Cardiac fibroblast (primary cell): ENCODE measurements at places on chromosomes 2 and 18.

DNA sequence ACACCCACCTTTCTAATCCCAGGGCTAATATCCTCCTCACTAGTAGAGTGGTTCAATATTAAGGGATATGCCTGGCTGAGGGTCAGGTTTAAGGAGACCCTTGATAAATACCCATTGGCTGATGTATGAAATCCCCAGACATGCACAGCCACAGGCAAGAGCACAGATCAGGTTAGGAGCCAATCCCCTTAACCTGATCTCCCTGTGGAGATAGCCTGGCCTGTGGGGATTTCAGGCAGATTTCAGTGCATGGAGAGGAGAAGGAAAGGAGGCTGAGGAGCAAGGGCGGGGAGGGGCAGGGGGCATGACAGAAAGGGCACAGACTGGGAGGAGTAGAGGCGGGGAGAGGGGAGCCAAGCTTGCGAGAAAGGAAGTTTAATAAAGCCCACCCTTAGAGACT, 129.0 kb downstream of the LOXHD1 start:
- DNase-seq, result no peak

GRCh38 chr2:28338046-28338817, 54.4 kb upstream of the FOSL2 start:
- peak; percentile 81 for DNase-seq

- no peak for DNase-seq
These were observed 335.3 kb upstream of the CHST9 start for GRCh38 chr18:27520401-27520800.

DNA sequence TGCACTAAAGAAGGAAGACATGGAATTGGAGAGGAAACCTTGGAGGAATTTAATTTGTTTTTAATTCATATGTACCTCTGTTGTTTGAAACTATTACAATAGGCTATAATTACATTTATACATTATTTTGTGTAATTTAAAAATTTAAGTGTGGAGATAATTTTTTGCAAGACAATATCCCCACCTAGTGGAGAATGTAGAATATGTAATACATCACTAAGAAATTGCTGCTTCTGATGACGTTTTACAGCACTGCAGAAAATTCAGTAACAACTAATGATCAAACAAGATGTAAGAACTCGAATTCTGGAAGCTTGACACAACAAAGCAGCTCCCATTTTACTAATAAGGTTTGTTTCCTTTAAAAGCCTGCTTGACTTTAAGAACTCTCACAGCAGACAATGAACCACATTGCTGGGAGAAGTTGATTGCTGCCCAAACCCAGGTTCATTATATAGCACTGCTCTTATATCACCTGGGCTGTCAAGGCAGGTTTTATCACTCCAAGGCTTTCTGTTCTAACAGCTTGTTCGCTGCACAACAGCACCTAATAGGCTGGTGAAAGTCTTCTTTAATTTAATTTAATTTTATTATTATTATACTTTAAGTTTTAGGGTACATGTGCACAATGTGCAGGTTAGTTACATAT, 53.4 kb downstream of the THADA start:
- peak; percentile 73 for DNase-seq

DNA sequence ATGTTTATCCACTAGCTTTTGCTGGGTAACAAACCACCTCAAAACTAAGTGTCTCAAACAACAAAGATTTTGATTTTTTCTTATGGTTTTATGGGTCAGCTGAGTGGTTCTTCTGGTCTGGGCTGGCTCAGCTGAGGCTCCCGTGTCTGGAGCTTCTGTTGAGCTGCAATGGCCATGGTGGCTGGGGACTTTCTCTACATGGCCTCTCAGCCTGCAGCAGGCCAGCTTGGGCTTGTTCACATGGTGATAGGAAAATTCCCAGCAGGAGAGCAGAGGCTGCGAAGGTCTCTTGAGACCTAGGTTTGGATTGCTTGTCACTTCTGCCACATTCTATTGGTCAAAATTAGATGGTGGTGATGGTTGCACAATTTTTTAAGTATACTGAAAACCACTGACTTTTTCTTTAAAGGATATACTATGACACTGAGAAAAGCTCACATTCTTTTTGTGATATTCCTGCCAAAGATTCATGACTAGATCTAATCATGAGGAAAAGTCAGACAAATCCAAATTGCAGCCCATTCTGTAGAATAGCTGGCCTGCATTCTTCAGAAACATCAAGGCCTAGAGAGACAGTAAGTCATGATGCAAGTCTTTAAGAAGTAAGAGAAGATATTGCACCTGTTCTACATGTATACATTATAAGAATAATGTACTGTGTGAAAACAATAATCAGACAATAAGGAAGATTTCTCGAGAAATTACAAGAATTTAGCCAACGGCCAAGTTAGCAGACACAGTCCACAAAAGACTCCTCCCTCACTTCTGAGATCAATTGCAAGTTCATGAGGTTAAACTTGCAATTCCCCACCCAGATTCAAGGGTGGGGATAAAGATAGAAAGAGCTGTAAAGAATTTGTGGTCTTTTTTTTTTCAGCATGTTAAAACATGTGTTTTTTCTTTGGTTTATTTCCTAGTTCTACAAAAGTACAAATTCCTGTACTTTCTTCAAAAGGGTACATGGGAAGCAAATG, 35.0 kb upstream of the IL1R2 start:
- DNase-seq, result peak; percentile 71

DNA sequence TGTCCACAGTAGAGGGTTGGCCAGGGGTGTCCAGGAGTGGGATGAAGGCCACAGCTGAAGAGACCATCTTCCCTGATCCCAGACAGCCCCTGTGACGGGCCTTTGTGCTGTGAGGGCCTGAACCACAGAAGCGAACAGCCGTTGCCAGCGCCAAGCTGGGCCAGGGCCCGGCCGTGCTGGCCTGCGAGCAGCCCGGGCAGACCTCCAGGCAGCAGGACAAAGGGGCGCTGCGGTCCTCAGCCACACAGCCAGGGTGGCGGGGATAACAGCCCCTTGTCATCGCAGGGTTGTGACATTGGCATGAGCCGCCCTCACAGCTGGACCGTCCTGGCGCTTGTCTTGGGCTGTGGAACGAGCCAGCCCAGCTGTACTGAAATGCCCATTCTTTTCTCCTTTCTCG, 161.1 kb downstream of the FAM210A start:
- no peak for DNase-seq

- DNase-seq, result peak; percentile 57
These were observed 127.7 kb downstream of the RNF152 start for GRCh38 chr18:61765097-61765496.

DNA sequence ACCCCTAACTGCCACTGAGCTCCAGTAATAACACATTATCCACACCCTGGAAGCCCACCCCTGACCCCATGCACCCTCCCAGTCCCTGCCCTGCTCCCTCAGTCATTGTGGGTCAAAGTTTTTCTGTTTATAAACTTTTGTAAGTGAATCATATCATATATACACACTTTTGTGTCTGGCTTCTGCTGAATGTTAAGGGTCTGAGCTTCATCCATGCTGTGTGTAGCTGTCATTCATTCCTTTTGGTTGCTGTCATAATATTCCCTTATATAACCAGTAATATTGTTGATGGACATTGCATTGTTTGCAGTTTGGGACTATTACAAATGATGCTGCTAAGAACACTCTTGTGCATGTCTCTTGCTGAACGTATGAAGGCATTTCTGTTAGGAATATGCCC, 14.5 kb downstream of the CNNM4 start:
- no peak for DNase-seq

DNA sequence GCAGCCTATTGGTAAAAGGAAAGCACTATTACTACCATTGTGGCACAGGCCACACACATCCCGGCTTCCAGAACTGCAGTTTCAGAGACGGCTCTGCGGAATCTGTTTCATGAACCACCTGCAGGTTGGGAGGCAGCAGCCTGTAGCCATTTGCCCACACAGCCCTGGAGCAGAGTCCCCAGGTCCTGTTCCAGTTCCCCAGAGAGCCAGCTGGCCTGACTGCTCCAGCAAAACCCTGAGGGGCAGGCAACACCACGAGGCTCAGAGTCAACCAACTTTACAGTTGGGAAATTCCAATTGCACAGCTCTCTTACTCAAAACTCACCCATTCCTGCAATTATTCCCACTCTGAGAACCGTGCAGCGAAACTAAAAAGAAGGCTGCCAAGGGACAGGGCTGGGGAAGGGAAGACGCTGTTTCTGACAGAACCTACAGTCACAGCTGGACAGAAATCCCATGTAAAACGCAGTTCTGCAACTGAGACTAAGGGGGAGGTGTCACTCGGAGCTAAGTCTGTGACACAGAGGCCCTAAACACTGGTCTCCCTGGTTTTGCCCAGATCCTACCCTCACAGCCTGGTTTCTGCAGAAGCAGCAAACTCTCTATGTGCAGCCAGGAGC, 219.4 kb downstream of the TMEM163 start:
- DNase-seq, result no peak

DNA sequence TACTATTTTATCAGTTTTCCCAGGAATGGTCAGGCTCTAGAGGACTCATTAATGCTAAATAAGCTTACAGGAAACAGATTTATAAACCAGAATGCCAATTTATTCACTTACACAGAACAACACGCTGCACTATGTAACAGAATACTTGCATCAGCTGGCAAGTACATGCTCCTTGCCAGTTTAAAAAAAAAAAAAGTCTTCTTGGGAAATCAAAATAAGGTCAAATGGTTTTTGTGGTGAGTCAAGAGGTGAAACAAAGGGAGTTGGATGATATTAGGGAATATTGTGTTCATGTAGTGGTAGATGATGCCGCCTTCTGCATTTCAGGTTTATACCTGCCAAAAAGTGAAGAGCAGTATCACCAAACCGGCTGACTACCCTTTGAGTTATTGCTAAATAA, 1322.1 kb upstream of the ZEB2 start:
- DNase-seq, result peak; percentile 41

DNA sequence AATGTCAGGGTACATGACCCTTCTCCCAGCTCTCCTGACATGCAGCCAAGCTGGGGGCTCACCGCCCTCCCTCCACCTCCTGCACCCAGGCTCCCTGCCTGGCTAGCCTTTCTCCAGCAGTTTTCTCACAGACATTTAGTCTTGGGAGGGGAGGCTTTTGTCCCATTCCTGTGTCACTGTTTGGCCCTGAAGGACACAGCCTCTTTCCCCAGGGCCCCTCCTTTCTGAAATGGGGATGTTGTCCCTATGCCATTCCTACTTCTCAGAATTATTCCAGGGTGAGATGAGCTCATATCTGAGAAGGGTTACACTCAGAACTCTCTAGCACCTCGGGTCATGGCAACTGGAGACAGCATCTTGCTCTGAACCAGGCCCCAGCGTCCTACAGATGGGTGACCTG, 47.3 kb upstream of the MRPL33 start:
- no peak for DNase-seq

DNA sequence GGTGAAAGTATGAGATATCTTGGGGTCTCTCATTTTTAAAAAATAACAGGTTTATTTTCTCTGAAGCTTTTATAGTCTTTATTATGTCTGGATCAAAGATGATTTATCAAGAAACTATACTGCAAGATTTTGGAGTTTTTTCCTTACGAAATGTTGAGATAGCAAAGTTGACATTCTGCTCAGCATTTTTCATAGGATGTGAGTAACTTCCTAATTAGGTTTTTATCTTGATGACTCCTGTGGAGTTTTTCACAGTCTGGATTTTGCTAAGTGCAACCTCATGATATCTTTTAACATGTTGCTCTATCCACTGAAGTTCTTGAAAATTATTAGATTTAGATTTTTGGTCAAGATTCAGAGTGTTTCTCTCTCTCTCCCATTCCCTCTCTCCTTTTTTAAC, 17.8 kb downstream of the TCF7L1 start:
- DNase-seq, result no peak

DNA sequence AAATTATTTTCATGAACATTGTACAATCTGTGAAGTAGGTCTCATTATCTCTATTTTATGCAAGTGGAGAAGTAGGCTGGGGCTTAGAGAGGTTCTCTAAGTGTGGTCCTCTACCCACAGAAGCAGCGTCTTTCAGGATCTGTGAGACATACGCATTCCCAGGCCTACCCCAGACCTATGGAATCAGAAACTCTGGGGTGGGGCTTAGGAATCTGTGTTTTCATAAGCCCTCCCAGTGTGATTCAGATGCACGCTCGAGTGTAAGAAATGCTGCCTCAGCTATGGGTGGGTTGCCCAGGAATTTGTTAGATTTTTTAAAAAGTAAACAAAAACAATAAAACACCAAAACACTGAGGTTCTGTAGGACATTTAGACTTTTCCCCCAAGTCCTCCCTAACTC, 14.8 kb upstream of the ZAP70 start:
- no peak for DNase-seq

DNA sequence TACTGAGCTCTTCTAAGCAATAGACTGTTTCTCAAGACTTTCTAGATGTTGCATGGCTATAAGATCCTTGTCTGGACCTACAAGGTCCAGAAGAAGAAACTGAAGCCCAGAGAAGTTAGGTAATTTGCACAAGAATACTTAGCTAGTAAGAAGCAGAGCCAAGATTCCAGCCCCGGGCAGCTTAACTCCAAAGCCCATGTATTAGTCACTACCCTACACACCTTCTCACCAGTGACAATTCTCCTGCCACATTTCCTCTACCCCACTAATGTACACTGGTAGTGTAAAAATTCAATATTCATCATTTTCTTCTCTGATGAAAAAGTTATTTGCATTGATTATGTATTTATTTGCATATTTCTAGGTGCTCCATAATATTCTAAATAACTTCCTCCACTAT, 95.5 kb upstream of the CREB1 start:
- DNase-seq, result peak; percentile 33

DNA sequence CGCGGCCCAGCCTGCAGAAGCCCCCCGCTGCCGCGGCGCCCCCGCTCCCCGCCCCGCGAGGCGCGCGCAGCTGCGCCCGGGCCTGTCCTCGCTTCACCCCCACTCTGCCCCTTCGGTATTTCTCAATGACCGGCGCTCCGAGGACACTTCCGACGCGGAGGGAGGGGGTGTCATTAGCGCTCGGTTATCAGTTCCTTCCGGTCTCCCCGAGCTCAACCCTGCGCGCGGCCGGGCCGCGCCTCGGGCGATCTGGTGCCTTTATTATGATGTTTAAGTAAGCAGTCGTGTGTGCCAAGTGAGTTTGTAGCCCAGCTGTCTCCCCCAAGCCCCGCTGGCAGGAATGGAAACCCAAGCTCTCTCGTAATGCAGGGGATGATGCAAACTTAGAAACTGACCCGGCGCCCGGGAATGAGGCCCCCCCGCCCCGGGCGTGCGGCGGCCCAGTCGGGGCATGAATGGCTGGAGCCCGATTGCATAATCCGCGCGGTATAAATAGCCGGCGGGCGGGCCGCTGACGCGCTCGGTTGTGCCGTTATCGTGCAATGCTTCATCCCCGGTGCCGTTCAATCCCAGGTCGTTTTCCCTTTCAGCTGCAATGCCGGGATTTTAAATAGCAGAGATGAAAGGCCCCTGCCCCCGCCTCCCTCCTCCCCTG, 3.9 kb upstream of the SPRED2 start:
- peak; percentile 96 for DNase-seq

GRCh38 chr2:130916438-130916705, 79.7 kb downstream of the ARHGEF4 start:
- no peak for DNase-seq
